ENCODE measurements at places on chromosomes 7 and 10. TPM values are rescaled to one million over a fixed set of nuclear protein-coding genes. Genes with fewer than 3 reads are reported as not detected.

Gene ACBD7
- 3.1 TPM for total RNA-seq

Gene ACSM6
- not detected for total RNA-seq

Gene GATA3
- total RNA-seq = 59.6 TPM

Gene TMEM229A
- 0.59 TPM for total RNA-seq

Gene IDI2
- total RNA-seq = not detected
